Thyroid gland (tissue), 4 donors: ENCODE measurements at places on chromosomes 4 and X. TPM values are rescaled to one million over a fixed set of nuclear protein-coding genes. Genes with fewer than 3 reads are reported as not detected.

GRCh38 chr4:189088780-189089179 lies 851.9 kb upstream of the FRG1 start:
- H3K36me3 ChIP-seq: no peaks in the 10 kb centered on the region
- H3K4me3 ChIP-seq: no peak overlapping the region
- no peak for DNase-seq
- no peaks in the 10 kb centered on the region for H3K4me1 ChIP-seq
- no peak overlapping the region for H3K27ac ChIP-seq

CXCL9 gene
- total RNA-seq: 1.1 TPM

GRCh38 chr4:13349096-13349495 lies 135.0 kb downstream of the RAB28 start:
- H3K4me1 ChIP-seq: no peaks in the 10 kb centered on the region
- DNase-seq: no peak
- H3K36me3 ChIP-seq: no peaks in the 10 kb centered on the region
- H3K4me3 ChIP-seq: no peak overlapping the region

GRCh38 chr4:9602389-9602914 lies 158.2 kb downstream of the DEFB131A start:
- H3K27me3 ChIP-seq: no peaks in the 10 kb centered on the region
- no peak overlapping the region for H3K27ac ChIP-seq
- H3K4me3 ChIP-seq: no peak overlapping the region
- H3K4me1 ChIP-seq: peaks cover 4% of the 10 kb centered on the region
- no peak for DNase-seq
- no peaks in the 10 kb centered on the region for H3K36me3 ChIP-seq

DNA sequence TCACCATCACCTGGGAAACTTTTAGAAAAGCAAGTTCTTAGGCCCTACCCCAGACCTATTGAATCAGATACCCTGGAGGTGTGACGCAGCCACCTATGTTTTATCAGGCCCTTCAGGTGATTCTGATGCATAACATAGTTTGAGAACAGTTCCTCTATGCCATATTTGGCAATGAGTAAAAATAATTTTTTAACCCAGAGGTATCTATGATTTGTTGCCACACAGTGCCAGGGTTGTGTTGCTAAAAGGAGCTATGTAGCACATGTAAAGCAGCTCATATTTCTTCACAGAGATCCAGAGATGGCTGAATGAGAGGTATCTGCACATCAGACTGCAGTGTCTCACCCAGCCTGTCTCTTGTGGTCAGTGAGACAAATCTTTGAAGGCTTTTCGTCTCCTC lies 85.3 kb downstream of the PTPN13 start:
- no peaks in the 10 kb centered on the region for H3K4me1 ChIP-seq
- H3K4me3 ChIP-seq: no peak overlapping the region

BBS12 gene
- 11.4 TPM for total RNA-seq

EXOC1L gene
- total RNA-seq: not detected

NAP1L2 gene
- 13.9 TPM for total RNA-seq

DNA sequence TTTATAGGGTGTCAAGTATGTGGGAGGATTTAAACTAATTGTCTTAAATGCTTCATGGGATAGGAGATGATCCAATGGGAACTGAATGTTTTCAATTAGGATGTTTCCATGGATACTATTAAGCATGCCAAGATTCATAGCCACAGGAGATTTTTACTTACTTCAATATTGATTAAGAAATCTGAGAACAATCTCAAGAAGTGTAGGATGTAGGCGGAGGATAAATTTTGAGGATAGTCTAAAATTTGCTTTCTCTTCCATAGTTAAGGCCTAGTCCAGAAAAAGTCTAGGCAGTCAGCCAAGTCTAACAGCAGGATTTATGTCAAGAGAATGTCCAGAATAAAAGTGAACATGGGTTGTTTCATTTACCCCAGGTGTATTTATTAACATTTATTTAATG lies 32.8 kb downstream of the REPS2 start:
- no peaks in the 10 kb centered on the region for H3K4me1 ChIP-seq
- H3K4me3 ChIP-seq: no peak overlapping the region
- H3K27ac ChIP-seq: no peak overlapping the region
- no peaks in the 10 kb centered on the region for H3K36me3 ChIP-seq
- no peak for DNase-seq

DNA sequence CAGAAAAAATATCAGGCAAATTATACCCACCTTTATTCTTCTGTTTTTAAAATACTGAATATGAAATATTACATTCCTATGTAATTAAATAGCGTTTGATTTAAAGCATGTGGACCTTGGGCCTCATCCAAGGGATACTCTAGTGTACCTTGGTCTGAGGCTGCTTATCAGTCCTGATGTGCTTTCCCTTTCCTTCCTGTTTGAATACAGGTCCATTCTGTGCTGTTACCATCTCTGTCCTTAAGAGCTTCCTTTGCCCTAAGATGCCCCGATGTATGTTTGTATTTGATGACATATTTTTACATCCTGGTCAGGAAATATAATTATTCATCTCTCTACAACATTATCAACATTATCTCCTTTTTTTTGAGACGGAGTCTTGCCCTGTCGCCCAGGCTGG lies 24.1 kb downstream of the FAT4 start:
- no peaks in the 10 kb centered on the region for H3K36me3 ChIP-seq
- H3K27me3 ChIP-seq: no peaks in the 10 kb centered on the region
- no peak overlapping the region for H3K4me3 ChIP-seq
- H3K27ac ChIP-seq: no peak overlapping the region

FRMPD3 gene
- total RNA-seq: 12.1 TPM

SNCA gene
- 22.7 TPM for total RNA-seq
